ENCODE measurements at places on chromosomes 2 and 18. TPM values are rescaled to one million over a fixed set of nuclear protein-coding genes. Genes with fewer than 3 reads are reported as not detected.

Gene C2orf80
- polyA plus RNA-seq: not detected

Gene TMEM178A
- polyA plus RNA-seq: 0.15 TPM

Gene OBSL1
- polyA plus RNA-seq: 31.8 TPM

GRCh38 chr2:5945742-5946141, 253.6 kb downstream of the SOX11 start:
- DNase-seq: no peak

DNA sequence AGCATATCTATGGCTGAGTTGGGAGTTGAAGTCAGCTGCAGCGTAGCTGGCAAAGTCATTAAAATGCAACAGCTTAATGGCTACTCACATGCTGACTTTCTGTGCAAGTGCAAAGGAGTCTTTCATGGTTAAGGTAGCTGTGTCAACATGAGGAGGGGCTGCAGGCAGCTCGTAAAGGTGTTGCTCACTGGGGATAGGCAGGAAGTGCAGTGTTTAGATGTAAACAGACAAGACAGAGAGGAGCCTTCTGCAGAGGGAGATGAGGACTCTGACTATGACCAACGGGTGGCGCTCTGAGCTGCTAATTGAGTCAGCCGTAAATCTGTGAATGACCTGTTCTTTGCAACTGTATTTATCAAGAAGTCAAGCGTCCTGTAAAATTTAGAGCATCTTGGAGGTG, 22.3 kb upstream of the CAVIN2 start:
- DNase-seq: no peak

GRCh38 chr2:142974288-142975024, 97.0 kb downstream of the KYNU start:
- peak; percentile 66 for DNase-seq
